ENCODE measurements at places on chromosomes 12 and 14.

DNA sequence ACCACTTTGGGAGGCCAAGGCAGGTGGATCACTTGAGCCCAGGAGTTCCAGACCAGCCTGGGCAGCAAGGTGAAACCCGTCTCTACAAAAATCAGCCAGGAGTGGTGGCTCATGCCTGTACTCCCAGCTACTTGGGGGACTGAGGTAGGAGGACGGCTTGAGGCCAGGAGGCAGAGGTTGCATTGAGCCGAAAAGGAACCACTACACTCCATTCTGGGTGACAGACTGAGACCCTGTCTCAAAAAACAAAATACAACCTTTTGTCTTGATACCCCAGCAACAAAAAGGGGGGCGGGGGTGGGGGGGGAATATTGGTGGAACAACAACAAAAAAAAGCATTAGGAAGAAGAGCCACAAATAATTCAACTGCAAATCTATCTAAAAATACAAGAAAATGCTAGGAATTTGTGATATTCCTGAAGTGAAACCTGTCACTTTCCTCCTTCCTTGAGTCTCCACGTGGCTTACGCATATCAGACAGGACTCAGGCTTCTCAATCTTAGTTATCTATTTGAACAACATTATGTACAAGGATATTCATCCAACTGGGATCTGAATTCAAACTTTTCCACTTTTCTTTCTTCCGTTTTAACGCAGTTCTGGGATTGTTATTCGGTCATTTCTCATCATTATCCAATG is 1.3 kb downstream of the R3HDM2 start:
- peak; percentile 19 for DNase-seq

DNA sequence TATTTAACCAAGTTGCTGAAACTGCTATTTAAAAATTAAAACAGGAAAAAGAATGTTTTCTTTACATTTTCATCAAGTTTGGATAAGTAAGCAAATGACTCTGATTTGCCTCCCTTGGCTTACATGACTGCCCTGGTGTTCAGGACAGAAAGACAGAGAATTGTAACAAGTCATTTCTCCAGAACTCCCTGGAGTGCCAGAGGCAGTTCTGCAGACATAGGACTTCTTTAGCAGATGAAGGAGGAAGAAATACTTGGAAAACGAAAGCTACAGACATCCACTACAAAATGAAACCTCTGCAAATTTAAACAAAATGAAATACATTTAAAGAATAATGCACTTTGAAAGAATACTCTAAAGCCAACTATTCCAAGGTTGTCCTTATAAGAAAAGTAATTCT is 253.9 kb downstream of the LRFN5 start:
- no peak for DNase-seq

DNA sequence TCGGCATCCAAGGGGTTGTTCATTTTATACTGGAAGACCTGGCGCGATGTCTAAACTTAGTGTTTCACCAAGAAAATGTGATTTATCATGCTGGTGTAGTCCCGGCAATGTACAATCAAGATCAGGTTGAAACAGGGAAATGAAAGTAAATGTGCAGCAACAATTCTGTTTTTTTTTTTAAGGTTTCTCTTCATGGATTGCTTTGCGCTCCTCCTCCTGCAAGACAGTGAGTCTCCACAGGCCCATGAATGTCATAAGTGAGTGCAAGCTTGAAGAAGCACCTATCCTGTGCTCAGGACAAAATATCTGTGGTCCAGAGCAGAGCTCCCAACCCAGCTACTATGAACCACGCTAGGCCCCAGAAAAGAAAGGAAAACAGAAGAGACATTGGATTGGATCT is 143.4 kb downstream of the KCNK10 start:
- DNase-seq = peak; percentile 48

DNA sequence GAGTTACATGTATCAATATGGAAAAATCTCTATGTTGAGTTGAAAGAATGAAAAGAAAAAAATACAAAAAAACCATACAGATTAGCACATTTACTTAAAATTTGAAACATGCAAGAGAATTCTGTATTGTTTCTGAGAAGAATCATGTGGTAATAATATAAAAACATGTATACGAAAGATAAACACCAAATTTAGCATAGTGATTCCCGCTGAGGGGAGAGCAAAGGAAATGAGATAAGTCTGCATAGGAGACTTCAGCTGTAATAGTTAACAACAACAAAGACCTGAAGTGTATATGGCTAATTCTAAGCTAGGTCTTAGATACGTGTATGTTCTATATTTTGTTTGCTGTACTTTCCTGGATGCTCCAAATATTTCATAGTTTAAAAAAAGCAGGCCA is 46.5 kb downstream of the FNTB start:
- no peak for DNase-seq

DNA sequence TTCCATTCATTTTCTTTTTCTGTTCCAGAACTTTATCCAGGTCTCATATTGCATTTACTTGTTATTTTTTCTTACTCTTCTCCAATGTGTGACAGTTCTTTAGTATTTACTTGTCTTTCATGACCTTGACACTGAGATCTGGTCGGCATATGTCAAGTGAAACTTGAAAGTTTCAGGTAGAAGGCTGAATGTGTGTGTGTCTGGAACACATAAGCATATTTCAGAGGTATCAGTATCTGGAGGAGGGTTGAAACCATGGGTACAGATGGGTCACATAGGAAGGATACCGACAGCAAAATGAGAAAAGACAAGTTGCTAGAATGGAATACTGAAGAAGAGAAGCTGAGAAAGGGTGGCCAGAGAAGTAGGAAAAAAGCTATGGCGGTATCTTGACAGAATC is 22.5 kb upstream of the PTGDR start:
- no peak for DNase-seq

GRCh38 chr12:16271062-16271461 is 6.4 kb downstream of the SLC15A5 start:
- DNase-seq = no peak

GRCh38 chr12:45183246-45183645 is 32.6 kb upstream of the ANO6 start:
- DNase-seq = no peak

- DNase-seq = no peak
Measured at GRCh38 chr12:57836442-57837375, 9.8 kb downstream of the CTDSP2 start.

- peak; percentile 69 for DNase-seq
Measured at GRCh38 chr12:12334367-12335040, 15.5 kb downstream of the MANSC1 start.

DNA sequence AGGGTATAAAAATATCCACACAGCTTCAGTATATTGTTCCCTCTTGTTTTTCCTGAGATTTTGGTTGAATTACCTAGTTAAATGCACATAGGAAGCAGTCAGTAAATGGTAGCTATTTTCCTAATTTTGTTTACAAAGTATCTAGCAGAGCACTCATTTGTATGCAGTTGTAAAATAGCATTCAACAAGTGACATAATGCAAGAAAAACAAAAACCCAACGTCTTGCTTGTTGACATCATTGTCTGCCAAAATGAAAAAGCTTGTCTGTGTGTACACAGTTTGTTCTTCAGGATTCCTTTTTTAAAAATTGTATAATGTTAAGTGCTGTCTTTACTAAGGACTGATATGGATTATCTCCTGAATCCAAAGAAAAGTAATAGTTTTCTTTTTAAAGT is 2.7 kb downstream of the VRTN start:
- no peak for DNase-seq

DNA sequence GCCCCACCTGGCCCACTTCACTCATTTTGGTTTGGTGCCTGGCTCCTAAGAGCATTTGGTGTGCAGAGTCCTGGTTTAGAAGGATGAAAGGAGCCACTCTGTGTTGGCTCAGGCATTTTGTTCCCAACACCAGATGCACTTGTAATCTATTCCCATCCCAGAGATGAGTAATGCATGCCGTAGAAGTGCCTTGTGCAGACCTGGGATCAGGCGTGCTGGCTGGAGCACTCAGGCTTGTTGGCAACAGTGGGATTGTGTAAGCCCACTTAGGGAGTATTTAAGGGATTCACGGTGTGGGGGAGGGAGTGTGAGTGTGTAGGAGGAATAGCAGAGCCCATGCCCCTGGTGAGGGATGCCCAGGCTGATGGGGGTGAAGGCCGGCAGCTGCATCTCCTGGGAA is 501.5 kb upstream of the TBX3 start:
- DNase-seq = no peak

DNA sequence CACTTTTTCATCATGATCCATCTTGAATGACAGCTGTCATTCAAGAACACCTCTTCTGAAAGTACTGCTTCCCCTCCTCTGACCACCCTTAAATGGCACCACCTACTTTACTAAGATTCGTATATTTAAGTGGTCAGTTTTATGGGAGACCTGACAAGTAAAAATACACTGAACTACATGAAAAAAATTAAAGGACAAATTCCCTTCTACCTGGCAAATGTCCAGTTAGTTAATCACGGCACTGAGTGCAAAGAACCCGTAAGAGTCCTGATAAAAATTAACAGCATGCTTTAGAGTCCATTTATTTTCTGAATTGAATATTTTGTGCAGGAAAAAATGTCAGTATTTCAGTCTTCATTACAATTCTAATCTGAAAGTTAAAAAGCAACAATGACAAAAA is 48.7 kb downstream of the SETD3 start:
- DNase-seq = no peak

DNA sequence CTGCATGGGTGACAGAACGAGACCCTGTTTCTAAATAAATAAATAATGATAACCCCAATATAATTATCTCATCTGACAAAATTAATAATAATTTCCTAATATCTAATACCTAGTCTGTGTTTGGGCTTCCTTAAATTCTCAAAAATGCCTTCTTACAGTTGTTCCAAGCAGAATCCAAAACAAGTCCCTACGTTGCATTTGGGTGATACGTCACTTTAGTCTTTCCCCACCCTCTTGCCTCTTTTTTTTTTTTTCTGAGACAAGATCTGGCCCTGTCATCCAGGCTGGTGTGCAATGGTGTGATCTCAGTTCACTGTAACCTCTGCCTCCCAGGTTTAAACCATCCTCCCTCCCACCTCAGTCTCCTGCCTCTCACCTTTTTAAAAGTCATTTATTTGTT is 26.7 kb downstream of the VEZT start:
- DNase-seq = no peak

- DNase-seq = no peak
Measured at GRCh38 chr12:104551313-104551931, 94.7 kb downstream of the CHST11 start.

GRCh38 chr12:113413488-113413939 is 8.7 kb upstream of the SDSL start:
- peak; percentile 79 for DNase-seq

DNA sequence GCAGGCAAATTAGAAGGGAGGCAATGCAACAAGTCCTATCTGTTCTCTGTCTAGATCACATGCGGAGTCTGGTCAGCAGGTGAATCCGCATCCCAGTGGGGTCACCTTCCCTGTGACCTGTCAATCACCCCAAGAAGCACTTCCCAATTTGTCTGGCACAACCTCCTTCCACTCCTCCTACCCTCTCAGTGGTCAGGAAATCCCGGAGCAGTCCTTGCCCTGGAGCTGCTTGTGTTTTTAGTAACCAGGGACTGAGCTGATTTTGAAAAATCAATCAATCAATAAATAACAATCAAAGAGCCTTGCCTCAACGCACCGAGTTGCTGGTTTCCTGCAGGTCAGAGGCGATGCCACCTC is 572 bp upstream of the ACSS3 start:
- DNase-seq = no peak

DNA sequence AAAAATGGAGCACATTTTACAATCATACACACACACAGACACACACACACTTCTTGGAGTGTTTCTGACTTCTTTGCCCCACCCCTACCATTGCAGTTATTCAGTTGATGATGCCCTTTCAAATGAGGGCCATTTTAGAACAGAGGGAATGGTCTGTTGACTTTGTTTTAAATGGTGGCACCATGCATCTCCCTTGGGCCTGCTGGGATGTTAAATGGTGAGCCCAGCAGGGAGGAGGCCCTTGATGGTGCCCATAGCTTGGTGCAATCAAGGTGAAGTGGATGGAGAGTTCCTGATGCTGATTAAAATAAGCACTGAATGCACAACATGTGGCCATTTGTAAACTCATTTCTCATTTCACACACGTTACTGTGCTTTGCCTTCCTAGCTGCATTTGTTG is 13.3 kb downstream of the C12orf75 start:
- DNase-seq = no peak

GRCh38 chr12:72273851-72274351 is 1.7 kb downstream of the TRHDE start:
- DNase-seq = no peak

DNA sequence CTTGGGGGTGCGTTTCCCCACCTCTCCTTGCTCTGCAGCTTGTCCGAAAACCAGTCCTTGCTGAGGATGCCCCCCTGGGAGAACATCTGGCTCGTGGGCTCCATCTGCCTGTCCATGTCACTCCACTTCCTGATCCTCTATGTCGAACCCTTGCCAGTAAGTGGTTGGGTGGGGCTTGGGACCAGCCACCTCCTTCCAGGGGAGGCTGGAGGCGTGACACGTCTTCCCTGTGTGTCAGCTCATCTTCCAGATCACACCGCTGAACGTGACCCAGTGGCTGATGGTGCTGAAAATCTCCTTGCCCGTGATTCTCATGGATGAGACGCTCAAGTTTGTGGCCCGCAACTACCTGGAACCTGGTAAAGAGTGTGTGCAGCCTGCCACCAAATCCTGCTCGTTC is 57.5 kb downstream of the ANAPC7 start:
- DNase-seq = no peak

Measured in suppressor macrophage treated with lipopolysaccharide for 4 hours (primary cell).